Astrocyte of the spinal cord (primary cell): ENCODE measurements at places on chromosomes 16 and 17.

- DNase-seq: no peak
Measured at GRCh38 chr17:77704048-77704815, 254.3 kb upstream of the TNRC6C start.

GRCh38 chr17:81509972-81510784 lies 2.4 kb downstream of the ACTG1 start:
- DNase-seq: no peak

DNA sequence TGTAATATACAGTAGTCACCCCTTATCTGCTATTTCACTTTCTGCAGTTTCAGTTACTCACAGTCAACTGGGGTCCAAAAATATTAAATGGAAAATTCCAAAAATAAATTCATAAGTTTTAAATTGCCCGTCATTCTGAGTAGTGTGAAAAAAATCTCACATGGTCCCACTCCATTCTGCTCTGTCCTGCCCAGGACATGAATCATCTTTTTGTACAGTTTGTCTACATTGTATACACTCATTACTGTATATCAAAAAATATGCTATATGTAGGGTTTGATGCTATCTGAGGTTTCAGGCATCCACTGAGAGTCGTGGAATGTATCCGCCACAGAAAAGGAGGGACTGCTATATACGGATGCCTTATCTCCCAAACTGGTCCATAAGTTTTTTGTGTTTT lies 16.0 kb upstream of the APPBP2 start:
- DNase-seq: no peak

DNA sequence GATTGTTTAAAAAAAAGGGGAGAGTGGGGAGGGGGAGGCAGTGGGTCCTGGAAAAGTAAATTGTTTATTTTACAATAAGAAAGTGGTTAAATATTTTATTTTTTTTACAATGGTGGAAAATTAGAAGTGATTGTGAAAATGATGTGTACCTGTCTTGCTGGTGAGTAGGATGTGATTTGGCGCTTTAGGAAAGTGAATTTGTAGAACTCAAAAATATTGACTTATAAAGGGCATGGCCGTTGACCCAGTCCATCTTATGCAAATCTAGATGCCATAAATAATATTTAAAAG lies 10.2 kb upstream of the CES1 start:
- DNase-seq: no peak

DNA sequence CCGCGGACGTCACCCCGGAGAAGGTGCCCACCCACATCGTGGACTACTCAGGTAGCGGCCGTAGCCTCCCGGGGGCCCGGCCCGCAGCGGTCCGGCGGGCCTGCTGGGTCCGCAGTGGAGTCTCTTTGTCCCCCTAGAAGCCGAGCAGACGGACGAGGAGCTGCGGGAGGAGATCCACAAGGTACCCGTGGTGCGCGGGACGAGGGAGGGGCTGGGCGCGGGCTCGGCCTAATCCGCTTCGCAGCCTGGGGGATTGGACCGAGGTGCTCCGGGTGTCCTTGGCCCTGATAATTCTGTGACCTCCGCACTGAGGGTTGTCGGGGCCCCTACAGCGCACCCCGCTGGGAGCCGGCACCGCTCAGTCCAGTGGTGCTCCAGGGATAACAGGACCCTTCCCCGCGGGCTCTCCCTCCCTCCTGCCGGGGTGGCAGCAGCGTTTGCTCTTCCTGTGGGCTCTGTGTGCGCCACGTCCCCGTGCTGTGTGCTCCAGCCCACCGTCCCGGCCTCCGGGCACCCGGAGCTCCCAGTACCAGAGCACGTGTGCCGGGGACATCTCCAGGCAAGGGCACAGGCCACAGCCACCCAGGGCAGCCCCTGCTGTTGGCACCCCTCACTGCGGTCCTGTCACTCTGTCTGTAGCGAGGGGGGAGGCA lies 713 bp downstream of the RHOT2 start:
- no peak for DNase-seq

- no peak for DNase-seq
Measured at GRCh38 chr16:73499276-73499675, 451.3 kb upstream of the ZFHX3 start.

DNA sequence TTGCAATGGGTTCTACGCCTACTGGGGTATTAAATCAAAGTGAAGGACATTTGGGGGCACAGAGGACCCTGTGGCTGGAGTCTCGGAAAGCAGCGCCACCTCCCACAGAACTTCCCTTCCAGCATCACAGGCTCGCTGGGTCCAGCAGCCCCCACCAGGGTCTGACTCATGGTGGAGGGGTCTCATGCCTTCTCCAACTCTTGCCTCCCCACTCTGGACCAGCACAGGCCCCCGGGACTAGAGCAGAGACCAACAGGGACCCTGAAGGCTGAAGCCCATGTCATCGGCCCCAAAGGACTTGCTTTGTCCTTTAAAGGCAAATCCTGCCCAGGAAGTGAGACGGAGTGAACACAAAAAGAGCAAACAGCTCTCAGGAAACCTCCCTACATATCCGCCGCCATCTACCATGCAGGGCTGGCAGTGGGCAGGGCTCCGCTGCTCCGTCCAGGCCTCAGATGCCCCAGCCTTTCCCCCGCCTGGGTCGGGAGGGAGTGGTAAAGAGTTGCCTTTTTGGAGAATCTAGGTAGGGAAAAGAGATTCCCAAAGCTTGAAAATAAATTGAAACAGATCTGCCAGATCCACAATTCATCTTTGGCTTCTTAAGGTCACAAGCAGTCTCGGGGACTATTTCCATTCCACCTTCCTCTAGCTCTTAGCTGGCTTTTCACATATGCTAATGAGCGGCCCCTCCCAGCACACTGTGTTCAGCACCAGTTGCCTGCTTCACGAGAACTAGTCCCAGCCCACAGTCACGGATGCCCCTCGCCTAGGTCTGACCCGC lies 2.1 kb upstream of the GPRC5C start:
- no peak for DNase-seq

- no peak for DNase-seq
Measured at GRCh38 chr16:83214671-83215070, 587.9 kb downstream of the CDH13 start.
